ENCODE measurements at places on chromosomes 2 and 18.
A peak's percentile ranks its signal among the peaks of the same experiment; 100 is the strongest.

DNA sequence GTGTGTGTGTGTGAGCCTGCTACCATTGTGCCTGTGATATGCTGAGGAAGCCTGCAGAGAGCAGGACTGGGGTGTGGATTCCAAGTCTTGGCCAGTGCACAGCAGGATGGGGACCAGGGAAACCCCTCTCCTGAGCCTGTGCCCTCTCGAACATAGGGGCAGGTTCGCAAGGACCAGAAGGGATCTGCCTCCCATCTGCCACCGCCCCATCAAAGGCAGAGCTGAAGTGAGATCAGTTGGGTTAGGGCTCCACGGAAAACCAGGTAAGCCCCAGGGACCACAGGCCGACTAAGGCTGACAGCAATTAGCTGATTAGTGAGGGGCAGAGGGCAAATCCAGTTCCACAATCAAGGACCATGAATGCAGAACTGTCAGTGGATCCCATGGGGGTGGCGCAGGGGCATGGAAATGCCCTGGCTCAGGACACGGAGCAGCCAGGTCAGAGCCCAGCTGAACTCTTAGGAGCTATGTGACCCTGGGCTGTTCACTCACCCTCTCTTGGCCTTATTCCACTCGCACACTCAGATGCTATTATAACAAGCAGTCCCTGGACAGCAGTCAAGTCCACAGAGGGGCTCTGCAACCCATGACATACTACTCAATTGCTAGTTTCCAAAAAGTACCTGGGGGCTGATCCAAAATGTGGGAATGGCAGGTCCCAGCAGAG, 84.2 kb upstream of the ID2 start:
- DNase-seq = no peak

- no peak for DNase-seq
These were observed 375.0 kb downstream of the CTNNA2 start for GRCh38 chr2:79887747-79888374.

DNA sequence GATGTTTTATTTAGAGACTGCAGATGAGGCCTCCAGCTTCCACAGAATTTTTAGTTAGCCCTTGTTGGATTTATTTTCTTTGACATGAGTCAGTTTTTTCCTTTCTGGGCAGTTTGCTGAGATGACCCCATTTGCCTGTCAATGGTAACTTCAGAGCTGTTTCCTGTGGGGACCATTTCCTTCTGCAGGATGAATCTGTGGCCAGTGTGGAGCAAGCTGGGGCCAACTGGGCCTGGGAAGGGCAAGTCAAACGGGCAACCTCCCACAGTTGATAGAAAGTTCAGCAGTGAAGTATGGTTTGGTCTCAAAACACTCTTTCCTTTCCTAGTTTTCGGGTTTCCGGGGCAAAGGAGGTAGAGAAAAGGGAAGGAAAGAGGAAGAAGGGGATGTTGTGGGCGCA, 291.4 kb upstream of the NRP2 start:
- DNase-seq = no peak

DNA sequence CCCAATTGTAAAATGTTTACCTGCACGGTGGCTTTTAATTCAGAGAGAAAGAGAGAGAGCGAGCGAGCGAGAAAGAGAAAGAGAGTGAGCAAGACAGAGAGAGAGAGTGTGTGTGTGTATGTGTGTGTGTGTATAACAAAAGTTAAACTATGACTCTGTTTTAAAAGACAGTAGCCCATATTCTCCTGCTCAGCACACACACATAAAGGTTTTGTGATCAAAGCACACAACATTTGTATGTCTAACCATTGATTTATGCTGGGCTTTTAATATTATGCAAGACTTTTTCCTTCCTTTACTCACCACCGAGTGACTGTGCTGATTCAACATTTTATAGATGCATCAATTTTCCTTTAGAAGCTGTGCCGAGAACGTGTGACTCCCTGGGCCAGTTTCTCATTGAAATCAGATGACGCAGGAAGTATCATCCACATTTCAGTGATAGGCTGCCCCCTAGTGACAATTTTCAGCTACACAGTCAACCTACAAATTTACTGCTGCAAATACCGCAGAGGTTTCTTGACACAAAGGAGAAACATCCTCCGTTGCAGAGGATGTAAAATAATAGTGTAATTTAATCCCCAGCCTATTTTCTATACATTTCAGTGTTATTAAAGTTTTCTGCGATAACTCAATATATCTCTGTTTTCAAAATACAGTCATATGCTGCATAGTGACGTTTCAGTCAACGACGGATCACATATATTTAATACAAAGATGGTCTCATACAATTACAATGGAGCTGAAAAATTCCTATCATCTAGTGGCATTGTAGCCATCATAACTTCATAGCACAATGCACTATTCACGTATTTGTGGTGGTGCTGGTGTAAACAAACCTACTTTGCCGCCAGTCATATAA, 165.9 kb upstream of the TANK start:
- DNase-seq = peak; percentile 12

DNA sequence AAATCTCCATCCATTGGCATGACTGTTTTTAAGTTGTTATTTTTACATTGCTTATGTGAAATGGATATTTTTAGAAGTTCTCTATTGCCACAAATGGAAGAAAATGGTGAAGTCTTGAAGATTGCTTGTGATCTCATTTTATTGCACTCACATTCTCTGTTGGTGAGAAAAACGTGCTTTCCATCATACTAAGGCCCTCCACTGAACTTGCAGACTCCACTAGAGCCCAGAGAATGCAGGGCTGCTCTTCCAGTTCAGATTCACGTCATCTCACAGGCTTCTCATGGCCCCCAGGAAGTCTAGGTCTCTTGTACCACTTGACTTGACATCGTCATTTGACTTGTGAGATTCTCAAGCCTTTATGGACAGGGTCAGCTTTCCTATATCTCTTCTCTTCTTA, 254.8 kb upstream of the COPS8 start:
- DNase-seq = no peak

- no peak for DNase-seq
These were observed 56.3 kb downstream of the GTF3C3 start for GRCh38 chr2:196743165-196743564.

DNA sequence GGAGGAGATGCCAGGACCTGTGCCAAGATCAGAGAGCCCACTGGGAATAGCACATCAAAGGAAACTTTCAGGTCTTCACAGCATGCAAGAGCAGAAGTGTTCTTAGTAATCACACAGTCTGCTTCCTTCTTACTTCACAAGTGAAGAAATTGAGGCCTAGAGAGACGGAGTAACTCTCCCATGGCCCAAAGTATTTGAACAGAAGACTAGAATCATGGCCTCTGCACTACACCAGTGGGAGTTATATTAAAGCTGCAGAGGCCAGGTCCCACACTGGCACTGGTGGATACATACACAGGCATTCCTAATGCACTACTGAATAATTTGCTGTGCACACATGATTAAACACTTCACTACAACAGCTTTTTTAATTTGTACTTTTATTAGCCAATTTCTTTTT, 107.6 kb upstream of the RMP24 start:
- DNase-seq = no peak

DNA sequence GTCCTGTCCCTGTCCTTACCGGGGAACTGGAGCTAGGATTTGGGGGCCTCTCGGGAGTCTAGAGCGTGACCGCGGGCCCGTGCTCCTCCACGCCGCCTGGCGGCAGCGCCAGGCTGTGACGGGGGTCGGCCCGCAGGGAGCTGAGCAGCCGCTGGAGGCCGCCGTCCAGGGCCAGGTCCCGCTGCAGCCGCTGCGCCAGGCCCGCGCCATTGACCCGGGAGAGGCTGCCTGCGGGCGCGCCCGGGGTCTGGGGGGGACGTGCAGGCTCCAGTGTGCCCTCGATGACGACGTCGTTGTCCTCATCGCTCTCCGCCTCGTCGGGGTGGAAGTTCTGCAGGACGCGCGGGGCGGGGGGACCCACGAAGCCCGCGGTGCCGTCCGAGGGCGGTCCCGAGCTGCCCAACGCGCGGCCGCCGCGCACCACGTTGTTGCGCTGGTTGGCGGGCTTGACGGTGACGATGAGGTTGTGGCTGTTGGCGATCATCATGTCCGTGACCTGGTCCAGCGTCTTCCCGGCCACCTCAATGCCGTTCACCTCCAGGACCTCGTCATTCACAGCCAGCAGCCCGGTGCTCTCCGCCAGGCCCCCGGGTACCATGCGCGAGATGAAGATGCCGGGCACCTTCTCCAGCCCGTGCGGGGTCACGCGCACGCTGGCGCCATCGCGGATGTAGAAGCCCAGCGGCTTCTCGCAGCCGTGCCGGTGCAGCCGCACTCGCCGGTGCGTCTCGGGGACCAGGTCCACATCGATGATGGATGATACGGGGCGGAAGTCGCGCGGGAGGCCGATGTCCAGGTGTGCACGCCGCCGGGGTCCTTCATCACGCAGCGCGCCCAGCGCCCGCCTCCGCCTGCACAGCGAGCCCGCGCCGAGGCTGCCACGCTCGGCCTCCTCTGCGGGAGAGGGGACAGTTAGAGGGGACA, 50.9 kb downstream of the ADNP2 start:
- DNase-seq = peak; percentile 20

GRCh38 chr18:52437161-52437560, 97.2 kb downstream of the DCC start:
- no peak for DNase-seq

- DNase-seq = no peak
These were observed 13.2 kb upstream of the RAPGEF4 start for GRCh38 chr2:172722481-172722880.

GRCh38 chr2:234459401-234460009, 37.4 kb downstream of the ARL4C start:
- DNase-seq = peak; percentile 13

DNA sequence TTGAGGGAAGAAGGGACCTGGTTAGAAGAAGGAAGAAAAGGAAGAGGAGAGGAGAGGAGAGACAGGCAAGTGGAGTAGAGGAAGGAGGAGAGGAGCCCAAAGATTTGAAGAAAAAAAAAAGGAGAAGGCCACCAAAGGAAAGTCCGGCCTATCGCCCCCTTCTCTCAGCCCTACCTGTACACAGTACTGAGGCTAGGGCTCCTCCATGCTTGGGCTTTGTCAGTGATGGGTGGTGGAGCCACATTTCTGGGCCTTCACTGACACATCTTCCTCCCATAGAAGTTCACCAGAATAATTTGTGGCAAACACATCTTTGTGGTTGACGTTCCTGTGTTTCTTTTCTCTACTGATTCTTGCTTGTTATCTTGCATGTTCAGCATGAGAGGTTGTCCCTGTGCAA, 125.4 kb downstream of the DTNA start:
- no peak for DNase-seq

- DNase-seq = no peak
These were observed 77.0 kb upstream of the CERS6 start for GRCh38 chr2:168378960-168379669.

GRCh38 chr18:63908858-63909257, 1.1 kb downstream of the SERPINB10 start:
- no peak for DNase-seq

DNA sequence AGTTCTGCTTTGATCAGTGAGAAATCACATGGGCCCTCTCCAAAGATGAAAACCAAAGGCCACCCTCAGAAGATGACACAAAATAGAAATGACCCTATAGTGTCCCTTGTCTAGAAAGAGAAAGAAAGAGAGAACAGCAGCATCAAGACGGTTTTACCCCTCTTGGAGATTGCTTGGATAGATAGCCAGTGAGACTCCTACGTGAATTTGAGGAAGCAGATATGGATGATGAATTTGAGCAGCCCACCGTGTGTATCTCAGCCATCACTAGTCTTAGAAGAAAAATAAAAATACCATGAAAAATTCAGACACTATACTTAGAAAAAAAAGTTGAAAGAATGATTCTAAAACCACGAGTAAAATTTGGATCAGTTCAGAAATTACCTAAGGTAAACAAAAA, 329.1 kb upstream of the CNTNAP5 start:
- no peak for DNase-seq

GRCh38 chr2:43429369-43429768, 166.5 kb downstream of the THADA start:
- DNase-seq = no peak

DNA sequence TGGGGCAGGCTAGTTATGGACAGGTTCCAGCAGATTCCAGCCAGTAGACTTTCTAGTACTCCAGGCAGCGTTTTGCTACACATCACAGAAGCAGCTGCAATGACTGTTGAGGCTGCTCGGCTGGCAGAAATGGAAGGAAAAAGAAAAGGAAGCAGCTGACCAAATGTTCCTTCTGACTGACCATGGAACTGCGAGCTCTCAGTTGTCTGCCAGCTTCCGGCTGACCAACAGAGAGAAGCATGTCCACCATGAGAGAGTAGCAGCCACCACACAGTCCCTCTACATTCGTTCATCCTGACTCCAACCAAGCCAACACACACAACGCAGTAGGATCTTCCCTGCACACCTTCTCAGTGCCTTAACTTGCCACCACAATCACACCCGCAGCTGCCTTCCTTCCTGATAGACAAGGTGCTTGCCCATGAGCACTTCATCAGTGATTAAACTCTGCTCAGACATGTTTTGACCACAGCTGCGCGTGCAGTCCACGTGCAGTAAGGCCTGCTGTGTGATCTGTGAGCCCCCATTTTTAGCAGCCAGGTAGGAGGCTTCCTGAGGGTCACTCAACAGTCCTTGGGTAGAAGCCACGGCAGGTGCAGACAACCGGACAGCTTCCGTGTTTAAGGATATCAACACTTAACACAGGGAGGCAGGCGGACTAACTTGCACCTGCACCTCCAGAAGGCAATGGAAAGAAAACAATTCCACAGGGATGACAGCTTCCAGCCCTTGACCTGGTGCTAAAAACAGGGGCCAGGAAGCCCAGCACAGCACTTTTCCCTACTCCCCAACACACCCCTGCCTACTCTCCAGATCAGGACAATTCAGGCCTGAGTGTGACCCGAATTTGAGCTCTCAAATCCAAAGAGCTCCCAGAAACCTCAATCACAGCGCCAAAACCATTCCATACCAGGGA, 996 bp downstream of the TGFBRAP1 start:
- no peak for DNase-seq

Measured in activated effector memory CD4-positive, alpha-beta T cell treated with Interleukin-2 at 50 U/mL for 16 hours (primary cell).